NAMALWA (cell line): ENCODE measurements at places on chromosomes 1 and 21.
A peak's percentile ranks its signal among the peaks of the same experiment; 100 is the strongest.

DNA sequence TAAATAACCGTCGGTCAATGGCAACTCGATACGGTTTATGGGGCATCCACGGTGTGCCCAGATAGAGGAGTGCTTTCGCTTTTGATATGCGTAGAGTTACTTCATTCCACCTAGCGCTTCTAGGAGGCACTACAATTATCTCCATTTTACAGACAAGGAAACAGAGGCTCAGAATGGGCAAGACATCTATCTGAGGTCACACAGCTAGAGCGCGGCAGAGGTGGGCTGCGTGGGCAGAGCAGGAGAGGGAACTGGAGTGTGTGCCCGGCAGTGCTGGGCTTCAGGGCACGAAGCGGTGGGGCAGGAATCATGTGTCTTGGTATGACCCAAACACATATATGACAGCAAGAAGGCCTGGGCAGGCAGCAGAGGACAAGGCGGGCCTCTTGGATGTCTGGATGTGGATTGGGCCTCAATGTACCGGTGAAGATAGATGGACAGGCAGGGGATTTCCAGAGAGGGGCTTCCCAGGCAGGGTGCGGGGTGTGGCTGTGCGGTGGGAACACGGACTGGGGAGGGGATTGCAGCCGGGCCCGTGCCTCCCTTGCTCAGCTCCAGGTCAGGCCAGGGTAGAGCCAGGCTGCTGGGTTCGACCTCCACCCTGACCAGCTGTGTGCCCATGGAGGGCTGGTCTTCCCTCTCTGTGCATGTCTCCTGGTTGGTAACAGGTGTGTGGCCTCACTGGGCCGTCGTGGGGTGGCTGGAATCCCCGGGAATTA is 21.2 kb downstream of the TP73 start:
- DNase-seq = peak; percentile 49

- DNase-seq = no peak
These were observed 15.5 kb downstream of the DPYD start for GRCh38 chr1:97905141-97905940.

DNA sequence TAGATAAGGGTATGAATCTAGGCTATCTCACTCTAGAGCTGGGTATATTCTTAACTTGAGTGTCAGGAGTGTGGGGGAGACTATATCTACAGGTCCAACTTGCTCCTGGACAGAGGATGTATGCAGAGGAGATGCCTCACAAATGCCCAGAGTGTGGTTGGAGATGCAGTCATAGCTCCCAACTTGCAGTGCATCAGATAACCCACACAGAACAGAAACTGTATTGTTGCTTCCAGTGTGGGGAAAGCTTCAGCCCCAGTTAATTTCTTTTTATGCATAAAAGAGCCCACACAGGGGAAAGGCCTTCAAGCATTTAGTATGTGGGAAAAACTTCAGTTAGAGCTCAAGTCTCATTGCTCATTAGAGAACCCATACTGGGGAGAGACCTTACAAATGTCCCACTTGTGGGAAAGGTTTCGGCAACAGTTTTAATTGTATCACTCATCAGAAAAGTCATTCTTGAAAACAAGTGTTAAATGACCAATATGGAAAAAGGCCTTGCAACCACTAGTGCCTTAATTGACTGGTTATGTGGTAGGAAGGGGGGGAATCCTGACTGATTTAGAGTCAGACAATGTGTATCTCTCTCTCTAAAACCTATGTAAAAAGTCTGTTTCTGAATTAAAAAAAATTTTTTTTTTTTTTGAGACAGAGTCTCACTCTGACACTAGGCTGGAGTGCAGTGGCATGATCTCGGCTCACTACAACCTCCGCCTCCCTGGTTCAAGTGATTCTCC is 67.9 kb downstream of the EBNA1BP2 start:
- DNase-seq = no peak

GRCh38 chr1:153750026-153750995 is 22.5 kb downstream of the INTS3 start:
- DNase-seq = no peak

- DNase-seq = no peak
These were observed 74.9 kb downstream of the MIS18A start for GRCh38 chr21:32203877-32204480.

- no peak for DNase-seq
These were observed 8.6 kb downstream of the CHODL start for GRCh38 chr21:18253221-18253620.

DNA sequence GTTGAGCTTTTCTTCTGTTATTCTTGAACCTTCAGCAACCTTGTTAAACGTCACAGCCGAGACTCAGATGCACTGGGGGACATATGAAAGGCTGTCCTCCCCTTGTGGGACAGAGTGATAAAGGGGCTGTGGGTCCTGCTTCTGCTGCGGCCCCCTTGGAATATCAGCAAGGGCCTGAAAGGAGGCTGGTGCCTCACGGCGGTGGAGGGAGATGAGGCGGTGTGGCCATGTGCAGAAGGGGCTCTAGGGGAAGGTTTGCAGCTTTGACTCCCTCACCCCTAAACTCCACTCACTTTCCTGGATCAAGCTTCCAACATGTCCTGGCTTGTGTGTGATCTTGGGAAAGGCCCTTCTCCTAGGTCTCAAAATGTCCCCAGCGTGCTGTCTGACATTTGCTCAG is 270.7 kb upstream of the CSF3R start:
- DNase-seq = no peak

GRCh38 chr1:203643213-203644045 is 16.8 kb downstream of the ATP2B4 start:
- no peak for DNase-seq

DNA sequence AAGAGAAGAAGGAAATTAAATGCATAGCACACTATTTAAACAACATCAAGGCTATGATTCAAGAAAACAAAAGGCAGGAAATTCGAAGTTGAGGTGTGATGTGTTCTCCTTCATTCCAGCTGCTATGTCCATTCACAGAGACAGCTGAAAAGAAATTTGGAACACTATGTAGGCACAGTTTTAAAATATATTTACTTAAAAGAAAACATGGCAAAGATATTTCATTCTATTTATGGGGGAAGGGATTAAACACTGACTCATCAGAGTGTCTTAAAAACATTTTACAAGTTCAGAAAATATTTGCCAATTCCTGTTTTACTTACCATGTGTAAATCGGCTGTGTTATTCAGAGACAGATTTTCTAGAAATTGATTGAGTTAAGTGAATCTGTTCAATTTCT is 39.4 kb upstream of the NGF start:
- no peak for DNase-seq

- DNase-seq = peak; percentile 12
These were observed 25.2 kb downstream of the CCN1 start for GRCh38 chr1:85605484-85606413.

DNA sequence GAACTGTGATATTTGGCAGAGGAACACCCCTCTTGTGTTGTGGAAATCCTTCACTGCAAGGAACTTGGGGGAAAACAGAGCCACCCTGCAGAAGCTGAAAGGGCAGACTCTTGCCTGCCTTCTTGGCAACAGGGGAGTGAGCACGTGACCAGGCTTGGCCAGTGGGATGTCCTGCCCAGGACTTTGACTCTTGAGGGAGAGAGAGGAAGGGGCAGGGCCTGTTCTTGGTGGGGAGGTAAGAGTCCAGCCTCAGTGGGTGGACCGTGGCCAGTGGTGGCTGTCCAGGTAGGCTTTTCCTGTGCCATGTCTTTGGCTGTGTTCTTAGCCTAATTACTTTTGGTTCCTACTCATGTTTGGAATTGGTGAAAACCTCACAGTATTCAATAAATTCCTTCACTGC is 8.6 kb upstream of the AK2 start:
- peak; percentile 28 for DNase-seq

DNA sequence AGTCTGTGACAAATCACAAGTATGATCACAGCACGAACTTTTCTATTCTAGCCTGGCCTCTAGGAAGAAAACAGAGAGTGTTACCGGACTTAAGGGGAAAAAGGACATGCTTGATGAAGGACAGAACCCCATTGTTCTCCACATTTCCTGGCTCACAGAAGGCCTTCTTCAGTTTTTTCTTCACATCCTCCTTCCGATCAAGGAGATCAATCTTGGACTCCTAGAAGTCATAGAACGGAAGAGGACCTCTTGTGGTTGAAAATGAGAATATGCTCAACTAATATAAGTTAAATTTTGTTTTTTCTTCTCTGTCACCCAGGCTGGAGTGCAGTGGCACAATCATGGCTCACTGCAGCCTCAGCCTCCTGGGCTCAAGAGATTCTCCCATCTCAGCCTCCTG is 30.3 kb downstream of the YARS1 start:
- peak; percentile 49 for DNase-seq

DNA sequence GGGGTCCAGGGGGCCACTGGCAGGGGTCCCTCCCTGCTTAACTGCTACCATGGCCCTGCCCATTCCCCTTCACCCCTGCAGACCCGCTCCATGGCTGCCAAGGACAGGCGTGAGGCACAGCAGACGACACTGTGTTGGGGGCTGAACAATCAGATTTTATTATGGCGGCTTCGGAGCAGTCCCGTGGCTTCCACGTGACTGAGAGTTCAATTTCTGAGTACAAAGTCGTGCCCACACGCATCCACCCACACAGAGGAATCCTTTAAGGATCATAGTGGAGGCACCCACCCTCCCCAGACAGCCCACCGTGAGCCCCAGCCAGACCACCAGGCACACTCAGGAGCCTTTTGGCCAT is 1.5 kb downstream of the HES5 start:
- DNase-seq = no peak

DNA sequence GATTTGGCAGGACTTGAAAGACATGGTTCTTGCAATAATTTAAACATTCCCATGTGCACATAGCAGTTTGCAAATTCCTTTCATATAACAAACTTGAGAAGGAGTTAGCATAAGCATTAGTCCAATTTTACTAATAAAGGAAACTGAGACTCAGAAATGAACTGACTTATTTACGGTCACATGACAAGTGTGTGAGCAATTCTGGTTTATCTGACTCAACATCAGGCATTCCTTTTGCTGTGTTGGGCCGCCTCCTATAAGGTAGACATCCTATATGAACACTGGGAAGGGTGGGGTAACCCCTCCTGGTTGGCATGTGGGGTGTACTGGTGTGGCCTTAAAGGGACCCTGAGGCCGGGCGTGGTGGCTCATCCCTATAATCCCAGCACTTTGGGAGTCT is 8.5 kb upstream of the CPT2 start:
- DNase-seq = no peak

GRCh38 chr1:234281826-234282489 is 91.3 kb upstream of the COA6 start:
- DNase-seq = no peak

GRCh38 chr1:11719313-11720032 is 16.5 kb upstream of the AGTRAP start:
- peak; percentile 81 for DNase-seq

DNA sequence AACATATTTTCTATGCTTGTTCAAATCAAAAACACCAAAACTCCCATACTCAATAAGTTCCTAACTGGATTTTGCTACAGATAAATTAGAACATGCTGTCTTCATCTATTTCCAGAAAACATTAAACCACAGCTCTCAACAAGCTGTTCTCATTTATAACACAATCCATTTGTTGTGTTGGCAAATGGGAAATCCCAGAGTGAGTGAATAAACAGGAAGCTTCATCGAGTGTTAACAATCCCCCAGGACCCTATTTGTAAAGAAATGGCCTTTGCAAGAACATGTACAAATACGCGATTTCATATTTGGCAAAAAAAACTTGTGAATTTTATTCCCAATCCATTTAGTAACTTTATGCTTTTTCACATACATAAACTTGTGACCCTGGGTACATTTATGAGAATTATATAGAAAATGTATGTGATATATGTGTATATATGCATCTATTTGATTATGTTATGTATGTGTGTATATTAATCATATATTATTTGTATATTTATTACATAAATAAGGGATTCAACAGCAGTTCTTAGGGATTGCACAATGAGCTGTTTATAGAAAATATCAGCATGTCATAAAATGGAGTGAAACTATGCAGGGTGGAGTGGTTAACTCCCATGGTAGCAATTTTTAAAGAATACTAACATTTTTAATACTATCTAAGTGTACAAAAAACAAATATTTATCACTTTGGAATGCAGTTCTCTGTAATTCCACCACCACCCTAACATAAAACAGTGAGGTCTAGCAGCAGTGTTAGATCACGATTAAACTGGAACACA is 160.0 kb downstream of the NEGR1 start:
- no peak for DNase-seq

DNA sequence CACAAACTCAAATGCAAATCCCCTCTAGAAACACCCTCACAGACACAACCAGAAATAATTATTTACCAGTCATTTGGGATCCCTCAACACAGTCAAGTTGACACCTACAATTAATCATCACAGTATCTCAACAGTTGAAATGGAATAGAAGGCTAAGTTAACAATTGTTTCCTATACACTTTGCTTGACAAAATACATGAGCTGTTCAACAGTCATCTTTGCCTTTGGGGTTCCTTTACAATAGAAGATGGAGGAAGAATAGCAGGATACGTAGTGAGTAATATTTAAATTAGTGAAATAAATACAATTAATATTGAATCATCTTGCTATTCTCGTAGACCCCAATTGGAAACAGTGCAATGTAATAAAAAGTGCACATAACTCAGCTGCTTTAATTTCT is 487.3 kb upstream of the ADAMTS5 start:
- DNase-seq = no peak

GRCh38 chr1:109805486-109806165 is 41.9 kb upstream of the EPS8L3 start:
- peak; percentile 20 for DNase-seq

DNA sequence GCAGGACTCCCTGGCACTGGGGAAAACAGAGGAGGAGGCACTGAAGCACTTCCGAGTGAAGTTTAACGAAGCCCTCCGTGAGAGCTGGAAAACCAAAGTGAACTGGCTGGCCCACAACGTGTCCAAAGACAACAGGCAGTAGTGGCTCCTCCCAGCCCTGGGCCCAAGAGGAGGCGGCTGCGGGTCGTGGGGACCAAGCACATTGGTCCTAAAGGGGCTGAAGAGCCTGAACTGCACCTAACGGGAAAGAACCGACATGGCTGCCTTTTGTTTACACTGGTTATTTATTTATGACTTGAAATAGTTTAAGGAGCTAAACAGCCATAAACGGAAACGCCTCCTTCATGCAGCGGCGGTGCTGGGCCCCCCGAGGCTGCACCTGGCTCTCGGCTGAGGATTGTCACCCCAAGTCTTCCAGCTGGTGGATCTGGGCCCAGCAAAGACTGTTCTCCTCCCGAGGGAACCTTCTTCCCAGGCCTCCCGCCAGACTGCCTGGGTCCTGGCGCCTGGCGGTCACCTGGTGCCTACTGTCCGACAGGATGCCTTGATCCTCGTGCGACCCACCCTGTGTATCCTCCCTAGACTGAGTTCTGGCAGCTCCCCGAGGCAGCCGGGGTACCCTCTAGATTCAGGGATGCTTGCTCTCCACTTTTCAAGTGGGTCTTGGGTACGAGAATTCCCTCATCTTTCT is 75.5 kb downstream of the PIK3CD start:
- DNase-seq = no peak

GRCh38 chr1:236057546-236057945 is 7.3 kb downstream of the NID1 start:
- DNase-seq = no peak
